ENCODE measurements at places on chromosomes 7 and 10. TPM values are rescaled to one million over a fixed set of nuclear protein-coding genes. Genes with fewer than 3 reads are reported as not detected.
A peak's percentile ranks its signal among the peaks of the same experiment; 100 is the strongest.

DNA sequence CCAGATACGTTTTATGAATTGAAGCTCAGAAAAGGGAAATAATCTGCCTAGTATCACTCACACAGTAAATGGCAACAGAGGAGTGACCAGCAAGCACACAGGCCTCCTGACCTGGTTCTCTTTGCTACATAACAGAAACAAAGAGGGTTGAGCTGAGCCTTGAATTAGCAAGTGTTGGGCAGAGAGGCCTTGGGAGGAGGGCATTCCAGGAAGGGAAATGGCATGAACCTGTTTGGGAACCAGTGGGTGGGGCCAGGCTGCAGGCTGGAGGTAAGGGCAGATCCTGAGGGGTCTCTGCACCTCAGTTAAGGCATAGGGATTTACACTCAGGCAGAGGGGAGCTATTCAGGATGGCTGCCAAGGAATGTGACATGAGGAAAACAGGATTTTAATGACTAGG, 24.8 kb upstream of the CYCS start:
- DNase-seq = no peak

DNA sequence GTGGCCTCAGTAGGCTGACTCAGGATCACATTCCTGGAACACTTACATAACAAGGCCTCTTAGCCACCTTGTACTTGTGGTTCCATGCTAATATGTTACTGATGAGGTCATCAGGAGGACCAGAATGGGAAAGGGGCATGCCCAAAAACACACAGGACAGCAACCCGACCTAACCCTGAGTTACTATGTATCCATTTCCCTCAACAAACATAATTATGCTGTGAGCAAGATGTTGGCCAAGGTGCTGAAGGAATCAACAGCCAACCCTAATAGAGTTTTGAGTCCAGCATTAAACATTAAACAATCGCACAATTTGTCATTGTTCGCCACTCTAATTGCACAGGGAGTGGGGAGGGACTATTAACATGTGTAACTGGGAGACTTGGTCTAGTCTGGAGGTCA, 129.4 kb downstream of the PLPP4 start:
- no peak for DNase-seq

DNA sequence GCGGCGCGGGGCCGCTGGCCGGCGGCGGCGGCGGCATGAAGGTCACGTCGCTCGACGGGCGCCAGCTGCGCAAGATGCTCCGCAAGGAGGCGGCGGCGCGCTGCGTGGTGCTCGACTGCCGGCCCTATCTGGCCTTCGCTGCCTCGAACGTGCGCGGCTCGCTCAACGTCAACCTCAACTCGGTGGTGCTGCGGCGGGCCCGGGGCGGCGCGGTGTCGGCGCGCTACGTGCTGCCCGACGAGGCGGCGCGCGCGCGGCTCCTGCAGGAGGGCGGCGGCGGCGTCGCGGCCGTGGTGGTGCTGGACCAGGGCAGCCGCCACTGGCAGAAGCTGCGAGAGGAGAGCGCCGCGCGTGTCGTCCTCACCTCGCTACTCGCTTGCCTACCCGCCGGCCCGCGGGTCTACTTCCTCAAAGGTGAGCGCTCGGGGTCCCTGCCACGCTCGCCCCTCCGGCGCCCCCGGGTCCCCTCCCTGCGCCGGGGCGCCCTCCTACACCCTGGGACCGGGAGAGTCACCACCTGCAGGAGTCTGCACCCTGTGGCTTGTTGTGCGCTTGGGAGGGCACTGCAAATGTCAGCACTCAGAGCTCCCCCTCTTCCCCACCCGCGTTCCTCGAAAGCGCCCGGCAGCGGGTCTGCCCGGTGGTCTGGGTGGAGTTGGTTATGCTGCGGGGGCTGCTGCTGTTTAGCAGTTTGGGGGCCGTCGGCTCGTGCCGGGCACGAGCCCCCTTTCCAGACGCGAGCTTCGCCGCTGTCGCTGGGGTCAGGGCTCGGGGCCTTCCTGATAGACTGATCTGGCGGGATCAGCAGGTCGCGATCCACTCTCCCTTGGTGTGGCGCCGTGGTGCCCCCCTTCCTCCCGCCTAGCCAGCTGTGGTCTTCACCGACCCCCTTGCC, 627 bp downstream of the DUSP5 start:
- peak; percentile 57 for DNase-seq

GRCh38 chr7:130649004-130649790, 19.4 kb downstream of the COPG2 start:
- no peak for DNase-seq

DNA sequence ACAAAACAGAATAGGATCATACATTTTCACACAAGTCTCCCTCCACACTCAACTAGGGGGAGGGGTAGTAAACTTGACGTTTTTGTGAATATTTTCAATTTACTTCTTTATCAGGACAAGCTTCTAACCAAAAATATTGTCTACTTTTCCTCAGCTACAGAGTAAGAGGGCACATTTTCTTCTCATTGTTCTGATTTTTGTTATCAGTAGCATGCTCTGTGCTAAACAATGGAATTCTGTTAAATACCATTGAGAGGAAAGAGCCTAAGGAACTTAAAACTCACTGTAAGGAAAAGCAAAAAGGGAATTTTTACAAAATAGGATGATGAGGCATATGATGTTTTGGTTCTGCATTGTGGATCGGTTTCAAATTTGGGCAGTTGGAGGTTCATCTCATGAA, 41.2 kb downstream of the ANLN start:
- DNase-seq = no peak

DNA sequence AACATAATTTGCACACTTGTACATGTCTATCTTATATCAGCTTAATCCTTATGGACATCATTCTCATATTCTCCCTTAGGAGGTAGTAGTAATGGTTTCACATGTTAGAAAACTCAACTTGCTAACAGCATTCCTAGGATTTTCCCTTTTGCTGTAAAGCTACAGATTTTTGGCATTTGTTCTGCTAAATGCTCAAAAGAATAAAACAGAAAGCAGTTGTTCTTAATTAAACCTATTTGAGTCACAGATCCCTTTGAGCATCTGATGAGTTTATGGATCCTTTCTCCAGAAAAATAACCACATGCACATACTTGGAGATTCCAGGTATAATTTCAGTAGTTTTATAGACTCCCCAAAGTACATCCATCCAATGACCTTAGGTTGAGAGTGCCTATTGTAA, 122.9 kb upstream of the BET1 start:
- DNase-seq = no peak

GRCh38 chr7:22572292-22572691, 72.3 kb upstream of the STEAP1B start:
- no peak for DNase-seq

DNA sequence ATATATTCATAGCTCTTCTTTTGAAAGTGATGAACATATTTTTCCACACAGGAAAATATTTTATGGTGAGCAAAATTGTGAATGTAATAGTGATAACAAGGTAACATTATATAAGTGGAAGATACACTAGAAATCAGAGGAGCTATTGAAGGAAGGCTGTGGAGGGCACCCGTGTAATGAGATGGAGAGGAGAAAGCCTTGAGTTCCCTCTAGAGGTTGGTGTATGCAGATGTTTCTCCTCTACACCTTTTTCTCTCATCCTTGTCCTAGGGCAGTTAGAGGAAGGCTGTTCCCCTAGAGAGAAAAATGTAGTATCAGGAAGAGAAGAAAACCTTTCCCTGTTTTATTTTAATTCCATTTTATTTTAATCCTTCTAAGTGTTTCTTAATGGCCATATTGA, 54.6 kb upstream of the NRG3 start:
- DNase-seq = no peak

DNA sequence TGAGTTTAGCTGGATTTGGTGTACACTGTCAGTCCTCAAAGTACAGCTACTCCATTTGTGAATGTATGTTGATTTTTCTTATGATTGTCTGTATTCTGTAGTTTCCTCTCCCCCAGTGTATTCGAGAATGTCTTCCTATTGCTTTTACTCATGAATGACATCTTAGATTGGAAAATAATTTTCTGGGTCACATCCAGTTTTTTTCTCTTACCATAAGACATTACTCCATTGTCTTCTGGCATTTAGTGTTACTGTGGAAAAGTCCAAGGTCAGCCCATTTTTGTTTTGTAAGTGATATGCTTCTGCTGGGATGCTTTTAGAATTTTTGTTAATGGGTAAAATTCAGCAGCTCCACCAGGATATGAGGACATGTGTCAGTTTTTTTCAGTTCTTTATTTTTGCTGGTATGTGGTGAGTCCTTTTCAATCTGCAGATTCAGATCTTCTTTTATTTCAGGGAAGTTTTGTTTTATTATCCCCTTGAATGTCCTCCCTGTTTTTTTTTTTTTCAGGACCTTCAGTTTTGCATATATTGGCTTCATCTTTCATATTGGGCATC, 33.6 kb downstream of the WAC start:
- DNase-seq = no peak

DNA sequence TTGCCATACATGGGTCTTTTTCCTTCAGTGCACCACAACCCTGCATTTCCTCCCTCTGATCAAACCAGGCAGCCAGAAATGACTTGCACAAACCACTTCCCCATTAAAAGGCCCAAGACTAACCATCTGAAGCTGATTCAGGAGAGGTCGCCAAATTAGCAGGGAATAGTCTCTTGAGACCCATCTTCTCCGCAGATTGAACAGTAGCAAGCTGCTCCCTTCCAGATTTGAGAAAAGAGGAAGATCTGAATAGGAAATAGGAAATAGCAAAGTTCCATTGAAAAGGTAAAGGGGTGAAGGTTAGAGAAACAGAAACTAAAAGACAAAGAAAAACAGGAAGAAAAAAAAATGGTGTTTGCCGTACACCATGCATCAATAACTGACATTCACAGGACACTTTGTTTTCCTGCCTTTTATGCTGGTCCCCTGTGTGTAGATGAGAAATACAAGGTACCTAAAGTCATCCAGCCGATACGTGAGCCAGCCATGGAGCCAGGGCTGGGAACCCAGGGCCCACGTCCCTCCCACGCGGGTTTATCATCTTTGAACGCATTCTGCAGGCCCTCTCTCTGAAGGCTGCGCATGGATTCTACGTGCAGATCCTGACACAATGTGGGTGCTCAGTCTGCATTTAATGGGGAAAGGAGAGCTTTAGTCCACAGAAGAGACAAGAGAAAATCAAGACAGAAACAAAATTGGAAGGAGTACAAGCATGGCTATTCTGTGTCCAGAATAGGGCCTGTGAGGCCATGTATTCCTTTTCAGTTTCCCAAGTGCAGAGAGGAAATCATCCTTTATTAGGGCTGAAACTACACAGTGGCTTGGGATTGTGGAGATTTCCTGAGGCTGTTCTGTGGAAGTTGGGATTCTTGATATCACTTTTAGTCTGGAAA, 268.4 kb upstream of the NPVF start:
- DNase-seq = no peak

GRCh38 chr7:98297626-98298286, 16.3 kb downstream of the BRI3 start:
- no peak for DNase-seq

GRCh38 chr10:75598998-75599397, 167.6 kb downstream of the LRMDA start:
- no peak for DNase-seq

LAMB4 gene
- not detected for total RNA-seq

AKR1C3 gene
- 0.37 TPM for total RNA-seq

PDZD7 gene
- 0.26 TPM for total RNA-seq

SPDYE1 gene
- not detected for total RNA-seq

LFNG gene
- total RNA-seq = 16.1 TPM

OR13A1 gene
- not detected for total RNA-seq
